Fibroblast of upper back skin (primary cell): ENCODE measurements at places on chromosomes 7 and 10.

DNA sequence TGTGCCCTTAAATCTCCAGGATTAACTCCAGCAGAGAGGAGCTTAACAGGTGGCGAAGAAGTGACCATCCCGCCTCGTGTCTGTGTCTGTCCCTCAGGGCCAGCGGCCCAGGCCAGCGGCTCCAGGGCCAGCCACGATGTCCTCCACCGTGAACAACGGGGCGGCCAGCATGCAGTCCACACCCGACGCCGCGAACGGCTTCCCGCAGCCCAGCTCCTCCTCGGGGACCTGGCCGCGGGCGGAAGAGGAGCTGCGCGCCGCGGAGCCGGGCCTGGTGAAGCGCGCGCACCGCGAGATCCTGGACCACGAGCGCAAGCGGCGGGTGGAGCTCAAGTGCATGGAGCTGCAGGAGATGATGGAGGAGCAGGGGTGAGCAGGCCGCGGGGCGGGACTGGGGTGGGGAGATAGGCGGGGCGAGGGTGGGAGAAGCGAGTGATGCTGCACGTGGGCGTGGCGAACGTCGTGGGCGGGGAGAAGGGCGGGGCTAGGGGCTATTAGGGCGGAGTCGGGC lies 33.3 kb downstream of the SRRM3 start:
- DNase-seq, result peak; percentile 84

- no peak for DNase-seq
These were observed 1.3 kb upstream of the ATXN7L1 start for GRCh38 chr7:105877736-105878135.

- no peak for DNase-seq
These were observed 101.1 kb downstream of the TNS3 start for GRCh38 chr7:47480576-47481538.

DNA sequence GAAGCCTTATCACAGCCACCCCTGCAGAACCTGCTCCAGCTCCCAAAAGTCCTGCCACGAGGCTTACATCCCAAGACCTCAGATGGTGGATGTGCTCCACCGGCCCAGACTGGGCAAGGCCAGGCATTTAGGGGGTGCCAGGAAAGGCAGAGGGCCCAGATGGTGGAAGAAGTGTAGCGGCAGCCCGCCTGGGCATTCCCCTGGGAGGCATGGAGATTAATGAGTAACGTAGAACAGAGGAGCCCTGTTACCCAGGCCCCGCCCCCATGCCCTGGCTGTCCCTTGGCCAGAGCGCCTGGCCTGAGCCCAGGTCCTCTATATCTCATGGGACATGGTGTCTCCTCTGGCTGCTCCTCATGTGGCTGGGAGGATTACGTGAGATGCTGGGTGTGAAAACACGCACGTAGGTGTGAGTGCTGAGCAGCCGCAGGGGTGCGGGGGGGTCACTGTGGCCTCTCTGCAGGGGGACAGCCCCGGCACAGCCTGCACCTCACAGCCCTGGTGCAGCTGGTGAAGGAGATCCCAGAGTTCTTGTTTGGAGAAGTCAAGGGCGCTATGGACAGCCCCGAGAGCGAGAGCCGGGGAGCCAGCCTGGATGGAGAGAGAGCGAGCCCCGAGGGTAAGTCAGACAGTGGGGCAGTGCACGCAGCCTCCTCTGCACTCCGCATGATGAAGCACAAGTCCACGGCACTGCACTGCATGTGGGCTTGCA lies 52.9 kb downstream of the ZNF467 start:
- DNase-seq, result no peak

DNA sequence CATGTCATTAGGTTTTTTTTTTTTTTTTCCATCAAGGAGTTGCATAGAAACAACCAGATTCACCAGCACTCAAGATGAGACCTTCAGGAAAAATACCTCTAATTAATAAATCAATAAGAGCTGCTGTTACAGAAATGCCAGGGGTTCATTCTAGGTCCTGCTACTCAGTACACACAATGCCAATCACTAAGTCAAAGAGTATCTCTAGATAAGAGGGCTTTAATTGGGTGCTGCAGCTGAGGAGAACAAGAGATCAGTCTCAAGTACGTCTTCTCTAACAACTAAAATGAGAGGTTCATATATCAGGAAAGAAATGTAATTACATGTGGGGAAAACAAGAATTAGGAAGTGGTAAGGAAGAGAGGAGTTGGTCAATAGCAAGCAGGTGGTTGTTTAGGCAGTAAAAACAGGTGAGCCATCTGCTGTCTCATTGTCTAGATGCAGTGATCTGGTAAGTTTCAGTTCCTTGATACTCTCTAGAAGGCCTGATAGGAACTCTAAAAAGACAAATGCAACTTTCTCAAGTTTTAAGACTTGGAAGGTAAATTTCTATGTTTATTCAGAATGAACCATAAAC lies 272.9 kb upstream of the ZWINT start:
- no peak for DNase-seq

GRCh38 chr7:45203936-45204445 lies 46.4 kb downstream of the RAMP3 start:
- DNase-seq, result peak; percentile 78

- peak; percentile 39 for DNase-seq
These were observed 128.5 kb upstream of the COL1A2 start for GRCh38 chr7:94266238-94266644.

GRCh38 chr7:94529516-94529915 lies 19.9 kb downstream of the CASD1 start:
- peak; percentile 77 for DNase-seq

GRCh38 chr7:43764039-43764761 lies 5.7 kb downstream of the BLVRA start:
- no peak for DNase-seq

GRCh38 chr10:6741541-6741941 lies 161.5 kb upstream of the PRKCQ start:
- DNase-seq, result peak; percentile 13

GRCh38 chr10:72542396-72542815 lies 83.5 kb downstream of the MICU1 start:
- no peak for DNase-seq

- DNase-seq, result peak; percentile 61
These were observed 81.3 kb downstream of the OSBPL3 start for GRCh38 chr7:24898691-24899090.

GRCh38 chr7:5495581-5496375 lies 72.1 kb upstream of the TNRC18 start:
- no peak for DNase-seq

- no peak for DNase-seq
These were observed 188.7 kb downstream of the ADARB2 start for GRCh38 chr10:1548596-1548995.

- no peak for DNase-seq
These were observed 6.9 kb downstream of the WNT8B start for GRCh38 chr10:100469756-100470155.

GRCh38 chr7:90210981-90211380 lies 559 bp upstream of the STEAP2 start:
- no peak for DNase-seq

DNA sequence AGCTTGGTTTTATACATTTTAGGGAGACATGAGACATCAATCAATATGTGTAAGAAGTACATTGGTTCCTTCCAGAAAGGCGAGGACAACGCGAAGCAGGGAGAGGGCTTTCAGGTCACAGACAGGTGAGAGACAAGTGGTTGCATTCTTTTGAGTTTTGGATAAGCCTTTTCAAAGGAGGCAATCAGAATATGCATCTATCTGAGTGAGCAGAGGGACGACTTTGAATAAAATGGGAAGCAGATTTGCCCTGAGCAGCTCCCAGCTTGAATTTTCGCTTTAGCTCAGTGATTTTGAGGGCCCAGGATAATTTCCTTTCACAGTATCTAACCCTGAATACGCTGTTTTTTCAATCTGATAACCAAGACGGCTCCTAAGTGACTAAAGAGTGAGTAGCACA lies 82.5 kb upstream of the MYO3A start:
- DNase-seq, result no peak

DNA sequence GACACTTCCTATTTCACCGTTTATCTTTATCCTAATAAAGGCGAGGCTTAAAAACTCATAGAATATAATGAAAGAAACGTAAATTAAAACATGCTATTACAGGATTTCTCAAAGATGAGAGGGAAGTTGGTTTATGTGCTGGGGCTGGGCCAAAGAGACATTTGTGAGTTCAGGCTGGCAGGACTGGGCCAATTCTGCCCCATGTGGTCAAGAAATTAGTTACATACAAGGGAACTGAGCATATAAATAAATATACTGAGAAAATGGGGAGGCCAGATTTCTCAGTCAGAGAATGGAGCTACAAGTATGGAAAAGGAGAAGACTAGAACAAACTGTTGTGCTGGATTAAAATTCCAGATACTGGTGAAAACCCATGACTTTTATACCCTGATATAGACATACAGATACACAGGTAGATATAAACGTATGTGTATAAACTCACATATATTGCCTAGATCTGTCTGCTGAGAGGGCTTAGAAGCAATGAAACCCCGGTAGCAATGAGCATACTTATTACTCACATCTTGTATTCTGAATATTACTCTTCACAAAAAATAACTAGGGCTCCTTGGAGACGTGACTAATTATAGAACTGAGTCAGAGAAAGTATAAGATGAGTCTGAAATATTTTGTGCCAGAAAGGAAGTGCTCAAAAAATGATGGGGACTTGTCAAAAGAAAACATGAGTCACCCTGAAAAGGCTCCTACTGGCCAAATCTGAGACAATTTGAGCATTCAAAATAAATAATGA lies 155.7 kb upstream of the FGFR2 start:
- peak; percentile 90 for DNase-seq

GRCh38 chr7:30366606-30367005 lies 82.2 kb downstream of the ZNRF2 start:
- DNase-seq, result no peak

DNA sequence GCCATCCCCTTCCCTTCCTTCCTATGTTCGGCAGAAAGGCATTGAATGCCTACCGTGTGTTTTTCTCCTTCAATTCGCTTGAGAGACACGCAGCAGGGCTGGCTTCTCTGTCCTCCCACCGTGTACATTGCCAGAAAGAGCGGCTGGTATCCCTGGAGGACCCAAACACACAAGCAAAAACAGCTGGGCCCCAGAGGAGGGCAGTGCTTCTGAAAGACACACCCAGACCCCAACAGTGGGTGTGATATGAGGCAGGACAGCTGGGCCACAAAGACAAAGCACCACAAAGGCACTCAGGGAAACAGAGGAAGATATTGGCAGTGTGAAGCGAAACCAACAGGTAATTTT lies 133.1 kb upstream of the SH2B2 start:
- DNase-seq, result no peak

- DNase-seq, result peak; percentile 73
These were observed 401.9 kb downstream of the TNS3 start for GRCh38 chr7:47179812-47180515.

- no peak for DNase-seq
These were observed 30.6 kb downstream of the JMJD1C start for GRCh38 chr10:63434866-63435854.

GRCh38 chr7:2792856-2793487 lies 51.1 kb downstream of the GNA12 start:
- no peak for DNase-seq

DNA sequence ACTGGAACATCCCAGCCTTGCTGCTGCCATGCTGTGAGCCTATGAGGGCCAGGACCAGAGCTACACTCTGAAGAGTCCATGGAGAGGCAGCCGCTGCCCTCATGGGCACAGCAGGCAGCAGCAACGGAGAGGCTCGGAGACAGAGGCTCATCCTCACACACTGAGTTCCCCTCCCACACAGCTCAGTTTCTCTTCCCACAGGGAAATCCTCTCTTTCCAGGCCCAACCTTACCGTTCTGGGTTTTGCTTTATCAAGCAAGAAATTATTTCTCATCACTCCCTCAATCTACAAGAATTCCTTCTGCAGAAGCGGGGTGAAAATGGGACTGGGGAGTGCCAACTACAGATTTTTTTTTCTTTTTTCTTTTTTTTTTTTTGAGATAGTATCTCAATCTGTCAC lies 36.6 kb downstream of the GOLGA7B start:
- DNase-seq, result no peak

DNA sequence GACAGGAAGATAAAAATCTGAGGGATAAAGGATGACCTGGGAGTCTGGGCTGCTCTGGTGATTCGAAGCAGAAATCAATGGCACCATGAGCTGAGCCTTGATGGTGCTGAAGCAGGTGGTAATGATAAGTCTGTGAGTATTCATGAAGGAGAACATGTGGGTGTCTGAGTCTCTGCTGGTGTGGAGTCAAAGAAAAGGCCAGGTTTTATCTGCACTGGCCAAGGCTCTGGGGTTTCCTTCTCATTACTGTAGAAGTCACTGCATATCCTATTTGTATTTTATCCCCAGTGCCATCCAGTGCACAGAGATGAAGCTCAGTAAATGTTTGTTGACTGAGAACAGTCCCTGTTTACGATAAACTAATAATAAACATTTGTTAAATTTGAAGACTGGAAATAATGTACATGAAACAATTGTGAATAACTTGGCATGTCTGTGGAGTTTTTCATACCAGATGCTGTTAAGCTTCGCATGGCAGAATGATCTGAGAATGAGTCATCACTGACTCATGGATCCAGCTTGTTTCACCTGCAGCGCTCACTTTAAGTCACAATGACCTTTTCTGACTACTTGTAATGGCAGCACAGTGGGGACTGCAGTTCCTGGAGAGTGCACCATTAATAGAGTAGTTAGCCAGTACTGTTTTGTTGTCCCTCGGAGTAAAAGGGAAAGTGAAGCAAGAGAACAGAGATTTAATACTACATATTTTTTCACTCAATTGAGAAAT lies 538.5 kb downstream of the HTR7 start:
- DNase-seq, result peak; percentile 88

- DNase-seq, result no peak
These were observed 82.0 kb downstream of the MKX start for GRCh38 chr10:27663621-27664020.

DNA sequence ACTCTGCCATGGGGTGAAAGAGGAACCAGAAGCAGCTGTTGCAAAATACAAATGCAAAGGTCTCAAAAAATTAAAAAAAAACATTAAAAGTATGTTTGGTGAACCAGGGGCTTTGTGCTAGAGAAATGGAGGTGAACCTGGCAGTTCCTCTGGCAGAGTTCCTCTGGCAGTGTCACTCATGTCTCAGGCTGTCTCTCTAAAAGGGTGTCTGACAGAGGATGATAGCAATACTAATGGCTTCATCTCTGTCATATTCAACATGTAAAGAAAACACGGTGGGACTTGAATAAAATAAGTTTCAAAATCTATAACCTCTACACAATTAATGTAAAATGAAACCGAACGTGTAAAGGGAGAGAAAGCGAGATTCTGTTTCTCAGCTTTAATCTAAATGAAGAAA lies 375.7 kb upstream of the VWC2 start:
- DNase-seq, result no peak

DNA sequence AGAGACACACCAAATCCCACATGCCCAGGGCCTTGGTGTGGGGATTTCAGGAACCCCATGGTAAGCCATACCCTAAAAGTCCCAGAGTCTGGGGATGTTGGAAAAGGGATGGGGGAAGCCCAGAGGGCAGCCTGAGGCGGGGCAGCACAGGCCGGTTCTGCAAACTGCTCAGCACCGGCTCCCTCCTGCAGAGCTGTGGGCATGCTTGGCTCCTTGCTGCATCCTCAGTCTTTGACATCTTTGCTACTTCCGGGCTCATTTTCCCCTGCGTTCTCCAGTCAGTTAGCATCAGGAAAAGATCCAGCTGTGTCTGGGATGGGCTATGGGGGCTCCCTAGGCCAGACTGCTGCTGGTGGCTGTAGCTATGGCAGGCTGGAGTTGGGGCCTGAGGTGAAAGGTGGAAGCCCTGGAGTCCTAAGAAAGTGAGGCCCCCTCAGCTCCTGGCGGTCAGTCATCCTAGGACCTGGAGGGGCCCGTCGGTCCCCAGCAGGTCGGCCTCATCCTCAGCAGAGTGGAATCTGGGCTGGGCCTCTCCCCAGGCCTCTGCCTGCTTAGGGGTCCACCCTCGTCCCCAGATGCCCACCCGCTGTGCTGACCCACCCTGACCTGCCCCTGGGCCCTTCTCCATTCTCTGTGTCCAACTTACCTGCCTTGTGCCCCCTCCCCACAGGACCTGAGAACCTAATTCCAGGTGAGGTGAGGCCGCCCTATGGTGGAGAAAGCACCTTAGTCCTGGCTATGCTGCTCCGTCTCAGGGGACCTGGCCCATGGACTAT lies 9.3 kb downstream of the TBATA start:
- no peak for DNase-seq
